Tibial nerve (tissue), 4 donors: ENCODE measurements at places on chromosomes 11 and 22.

DNA sequence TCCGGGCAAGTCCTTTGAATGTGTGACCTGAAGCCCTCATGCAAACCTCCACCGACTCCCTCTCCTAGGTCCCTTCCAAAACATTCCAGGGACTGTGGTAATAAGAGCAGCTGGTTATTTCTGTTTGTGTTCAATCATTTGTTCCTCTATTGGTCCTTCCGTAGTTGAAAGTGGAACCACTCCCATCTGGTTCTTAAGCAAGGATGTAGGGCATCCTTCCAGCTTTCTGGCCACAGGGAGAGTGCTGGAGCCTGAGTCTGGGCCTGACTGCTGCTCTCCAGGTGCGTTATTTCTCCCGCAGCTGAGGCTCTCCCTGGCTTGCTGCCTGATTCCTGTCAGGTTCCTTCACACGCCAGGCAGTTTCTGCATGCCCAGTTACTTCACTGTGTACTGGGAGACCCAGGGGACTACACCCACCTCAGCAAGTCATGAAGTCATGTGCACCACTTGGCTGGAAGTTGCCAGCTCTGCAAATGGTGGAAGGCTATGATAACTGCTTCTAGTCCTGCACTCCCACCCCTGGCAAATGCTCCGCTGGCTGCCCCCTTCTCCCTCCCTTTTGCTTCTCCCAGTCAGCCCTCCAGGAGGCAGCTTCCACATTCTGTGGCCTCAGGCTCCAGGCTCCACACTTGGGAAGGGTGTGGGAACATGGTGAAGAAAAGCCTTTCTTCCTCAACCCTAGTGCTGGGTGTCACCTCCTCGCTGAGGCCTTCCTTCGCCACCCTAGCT lies 4.0 kb upstream of the ALX4 start:
- DNase-seq: no peak

GRCh38 chr11:3009481-3009880 lies 17.4 kb upstream of the NAP1L4 start:
- no peak for DNase-seq

GRCh38 chr22:36506637-36507517 lies at the start of gene FOXRED2:
Gene FOXRED2, minus strand, starts transcription at chr22:36507040. Its CDS starts 618 bp downstream, at chr22:36506422.
- peak; percentile 85 for DNase-seq

DNA sequence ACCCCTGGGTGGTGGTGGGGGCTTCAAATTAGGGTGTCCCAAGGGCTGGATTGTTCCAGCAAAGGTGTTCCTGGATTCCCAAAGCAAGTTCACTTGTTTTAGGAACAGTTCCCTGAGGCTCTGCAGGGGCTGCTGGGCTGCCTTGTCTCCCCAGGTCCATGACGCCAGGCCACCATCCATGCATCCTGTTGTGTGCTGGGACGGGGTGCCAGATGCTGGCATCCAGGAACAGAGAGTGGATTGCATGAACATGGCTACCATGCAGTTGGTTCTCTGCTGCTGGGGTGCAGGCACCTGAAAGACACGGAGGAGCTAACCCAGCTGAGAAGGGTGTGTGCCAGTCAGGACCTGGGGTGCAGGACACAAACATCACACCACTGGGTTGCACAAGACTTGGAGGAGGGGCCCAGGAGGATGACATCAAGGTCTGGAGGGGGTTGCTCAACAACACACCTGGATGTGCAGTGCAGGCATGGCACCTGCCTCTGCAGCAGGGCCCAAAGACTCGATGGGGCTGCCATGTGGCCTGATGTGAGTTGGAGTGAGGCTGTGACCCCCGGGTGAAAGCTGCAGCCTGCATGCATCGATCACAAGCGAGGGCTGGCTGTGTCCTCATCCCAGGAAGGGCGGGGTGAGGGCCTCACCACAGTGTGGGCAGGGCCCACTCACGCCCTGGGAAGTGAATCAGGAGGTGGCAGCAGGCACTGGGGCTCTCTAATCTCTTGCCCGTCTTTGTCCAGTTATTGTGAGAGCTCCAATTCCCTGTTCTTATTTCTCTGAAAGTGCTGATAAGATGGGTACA lies 74.0 kb upstream of the CLDN5 start:
- no peak for DNase-seq

GRCh38 chr22:33274214-33275072 lies 216.3 kb upstream of the SYN3 start:
- DNase-seq: peak; percentile 21

DNA sequence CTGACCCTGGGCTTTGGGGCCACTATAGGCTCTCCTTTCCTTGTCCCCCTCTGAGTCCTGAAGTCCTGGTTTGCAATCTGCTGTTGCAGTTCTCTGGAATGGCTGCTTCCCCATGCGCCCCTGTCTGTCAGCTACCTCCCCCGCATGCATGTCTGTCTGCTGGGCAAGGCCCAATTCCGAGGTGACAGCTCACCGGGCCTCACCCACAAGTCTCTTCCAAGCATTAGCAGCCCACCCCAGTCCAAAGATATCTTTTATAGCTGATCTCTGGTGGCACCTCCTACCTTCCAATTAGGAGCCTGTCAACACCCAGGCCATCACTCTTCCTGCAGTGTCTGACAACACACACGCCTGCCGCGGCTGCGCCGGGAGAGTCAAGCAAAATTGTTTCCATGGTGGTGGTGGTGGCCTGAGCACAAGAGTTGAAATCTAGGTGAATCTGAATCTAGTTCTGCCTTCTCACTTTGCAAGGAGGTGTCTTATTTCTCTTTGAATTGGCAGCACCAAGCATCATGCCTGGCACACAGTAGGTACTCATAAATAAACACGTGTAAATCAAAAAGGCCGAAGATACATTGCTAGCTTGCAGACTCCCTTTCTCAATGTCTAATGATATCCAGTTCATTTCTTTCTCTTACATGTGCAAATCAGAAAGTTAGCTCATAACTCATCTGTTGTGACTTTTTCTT lies 1.2 kb upstream of the LMO2 start:
- DNase-seq: no peak

GRCh38 chr11:9568161-9568853 lies 5.2 kb upstream of the WEE1 start:
- DNase-seq: no peak

GRCh38 chr11:118971646-118972045 lies at the start of gene FOXR1:
Gene FOXR1, plus strand, starts transcription at chr11:118971761. Its CDS starts 171 bp downstream, at chr11:118971932.
- no peak for DNase-seq

GRCh38 chr11:129374993-129375750 lies 476 bp upstream of the BARX2 start:
- DNase-seq: no peak

- DNase-seq: no peak
Observed at GRCh38 chr11:67656278-67656922, 5.9 kb upstream of the ACY3 start.

DNA sequence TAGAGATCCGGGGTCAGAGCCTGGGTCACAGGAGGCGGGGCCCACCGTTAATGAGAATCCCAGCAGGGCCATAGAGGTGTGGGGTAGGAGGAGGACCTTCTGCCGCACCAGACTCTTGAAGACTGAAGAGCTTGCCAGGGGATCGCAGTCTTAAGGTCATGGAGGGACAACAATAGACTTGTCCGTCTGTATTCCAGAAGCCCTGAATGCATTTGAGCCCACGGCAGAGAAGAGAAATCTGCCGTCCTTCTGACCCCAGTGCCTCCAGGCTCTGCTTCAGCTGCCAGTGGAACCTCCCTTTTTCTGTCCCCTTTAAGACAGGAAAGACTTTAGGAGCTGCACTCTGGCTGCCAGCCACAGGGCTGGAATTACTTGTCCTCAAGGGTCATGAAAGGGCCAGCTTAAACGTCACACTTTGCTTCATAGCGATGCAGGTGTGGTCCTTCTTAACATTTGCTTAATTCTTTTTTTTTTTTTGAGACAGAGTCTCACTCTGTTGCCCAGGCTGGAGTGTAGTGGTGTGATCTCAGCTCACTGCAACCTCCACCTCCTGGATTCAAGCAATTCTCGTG lies 15.5 kb upstream of the ST3GAL4 start:
- peak; percentile 73 for DNase-seq

GRCh38 chr11:134151083-134151747 lies 72.6 kb downstream of the NCAPD3 start:
- no peak for DNase-seq

DNA sequence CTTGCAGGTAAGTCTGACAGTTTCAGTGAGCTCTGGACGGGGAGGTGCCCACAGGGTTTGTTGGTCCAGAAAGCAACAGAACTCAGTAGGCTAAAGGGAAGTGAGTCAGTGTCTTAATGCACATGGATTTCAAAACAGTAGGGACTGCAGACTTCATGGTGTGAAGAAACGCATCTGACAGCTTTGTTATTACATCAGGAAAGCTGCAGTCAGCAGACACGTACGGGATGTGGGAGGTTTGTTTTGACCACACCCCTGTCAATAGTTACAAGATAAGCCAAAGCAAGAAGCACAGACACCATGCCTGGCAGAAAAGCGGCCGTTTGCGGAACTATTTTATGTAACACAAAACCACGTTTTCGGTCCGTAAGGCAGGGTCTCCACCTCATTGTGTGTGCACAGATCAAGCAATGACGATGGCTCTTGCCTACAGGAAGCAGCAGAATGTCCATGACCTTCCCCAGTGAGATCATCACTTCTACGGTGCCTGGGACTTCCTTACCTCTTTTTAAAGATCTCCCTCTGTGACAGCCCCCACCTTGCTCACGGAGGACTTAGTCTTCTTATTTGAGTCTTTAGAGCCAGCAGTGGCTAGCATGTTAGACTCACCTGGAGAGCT lies 58.2 kb upstream of the FTH1 start:
- peak; percentile 63 for DNase-seq

DNA sequence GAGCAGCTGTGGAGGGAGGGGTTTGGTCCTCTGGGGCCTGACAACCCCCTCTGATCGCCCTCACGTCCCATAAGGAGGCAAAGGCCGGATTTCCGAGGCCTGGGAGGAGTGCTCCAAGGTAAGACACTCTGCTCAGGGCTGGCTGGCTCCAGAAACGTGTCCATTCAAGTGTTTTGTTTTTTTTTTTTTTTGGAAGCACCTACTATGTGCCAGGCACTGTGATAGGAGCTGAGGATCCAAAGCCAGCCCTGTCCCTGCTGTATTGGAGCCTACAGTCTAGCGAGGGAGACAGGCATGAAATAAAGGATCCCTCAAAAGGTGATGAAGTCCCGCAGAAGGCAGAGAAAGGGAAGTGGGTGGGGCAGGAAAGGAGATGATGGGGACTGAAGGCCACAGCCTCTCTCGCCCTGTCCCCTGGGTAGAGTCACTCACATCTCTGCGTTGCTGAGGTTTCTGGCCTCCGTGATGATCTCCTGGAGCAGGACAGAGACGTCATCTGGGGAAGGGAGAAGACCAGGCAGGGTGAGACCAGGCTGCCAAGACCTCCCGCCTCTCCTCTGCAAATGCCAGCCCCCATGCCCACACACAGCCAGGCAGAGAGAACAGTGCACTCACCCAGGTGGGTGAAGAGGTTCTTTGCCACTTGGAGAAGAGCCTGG lies 89.2 kb downstream of the PDE2A start:
- DNase-seq: no peak

GRCh38 chr11:33706546-33706945 lies 5.9 kb upstream of the C11orf91 start:
- DNase-seq: no peak
